ENCODE measurements at places on chromosomes 11 and 22. TPM values are rescaled to one million over a fixed set of nuclear protein-coding genes. Genes with fewer than 3 reads are reported as not detected.

The PANX3 gene
- not detected for polyA plus RNA-seq

The YDJC gene
- polyA plus RNA-seq: 14.0 TPM

- no peak for DNase-seq
Observed at GRCh38 chr11:68266121-68266891, 5.5 kb downstream of the C11orf24 start.

The GLB1L2 gene
- 4.8 TPM for polyA plus RNA-seq

The TSSK2 gene
- polyA plus RNA-seq: not detected

The OR8D4 gene
- polyA plus RNA-seq: 0.06 TPM

DNA sequence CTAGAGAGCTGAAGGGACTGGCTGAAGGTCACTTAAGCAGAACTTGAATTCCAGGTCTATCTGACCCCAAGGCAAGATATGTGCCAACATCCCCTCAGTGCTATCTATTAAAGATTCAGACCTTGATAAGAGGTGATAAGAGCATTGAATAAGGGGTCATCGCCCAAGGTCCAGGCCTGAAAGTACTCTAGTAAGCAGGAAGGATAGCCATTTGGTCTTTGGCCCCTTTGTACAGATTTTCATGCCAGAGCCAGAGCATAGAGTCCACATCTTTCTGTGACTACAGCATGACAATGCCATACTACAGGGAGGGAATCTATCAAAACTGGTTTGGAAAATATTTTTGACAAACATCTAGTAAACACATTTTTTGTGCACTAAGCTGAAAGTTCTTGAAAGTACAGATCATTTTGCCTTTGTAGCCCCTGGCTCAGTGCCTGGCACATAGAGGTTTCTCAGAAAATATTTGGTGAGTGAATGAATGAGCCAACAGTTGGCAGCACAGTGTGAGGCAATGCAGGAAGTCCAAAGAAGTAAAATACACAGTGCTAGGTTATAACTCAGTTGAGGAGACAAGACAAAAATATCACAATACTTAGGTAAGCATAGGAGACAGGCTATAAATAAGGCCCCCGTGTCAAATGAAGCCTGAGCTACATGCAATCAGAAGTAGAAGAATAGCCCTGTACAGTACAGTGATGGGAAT is 15.1 kb upstream of the RRAS2 start:
- no peak for DNase-seq

DNA sequence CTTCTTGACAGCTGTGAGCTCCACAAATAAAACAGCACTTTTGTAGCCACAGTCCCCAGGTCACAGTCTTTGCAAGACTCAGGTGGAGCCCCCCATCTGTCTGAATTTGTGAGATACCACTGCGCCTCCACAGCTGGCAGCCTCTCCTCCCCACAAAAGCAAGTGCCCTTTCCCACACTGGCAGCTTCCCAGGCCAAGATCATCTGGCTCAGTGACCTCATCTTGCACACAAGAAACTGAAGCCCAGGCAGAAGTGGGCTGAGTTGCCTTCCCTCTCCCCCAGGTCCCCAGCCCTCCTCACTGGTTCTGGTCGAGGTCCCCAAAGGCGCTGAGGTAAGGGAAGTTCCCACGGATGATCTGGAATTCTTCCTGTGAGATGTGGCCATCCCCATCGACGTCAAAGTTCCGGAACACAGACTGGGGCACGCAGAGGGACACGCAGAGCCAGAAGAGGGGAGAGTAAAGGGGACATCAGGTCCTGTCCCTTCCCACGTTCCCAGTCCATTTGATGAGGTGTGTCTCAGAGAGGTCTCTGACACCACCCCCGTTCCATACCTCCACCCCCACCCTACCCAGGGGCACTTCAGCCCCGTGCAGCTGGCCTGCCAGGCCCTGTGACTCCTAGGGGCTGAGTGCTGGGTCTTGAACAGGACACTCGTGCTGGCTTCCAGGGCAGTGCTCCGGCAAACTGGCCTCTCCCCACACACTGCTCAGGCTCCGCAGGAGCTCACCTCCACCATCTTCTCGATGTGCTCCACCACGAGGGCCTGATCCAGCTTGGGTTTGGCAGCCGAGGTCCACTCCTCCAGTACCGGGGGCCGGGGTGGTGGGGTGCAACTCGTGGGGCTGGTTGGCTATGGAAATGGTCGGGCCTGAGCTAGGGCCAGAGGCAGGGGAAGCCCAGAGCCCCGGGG is 8.9 kb downstream of the RASGRP2 start:
- DNase-seq: no peak

DNA sequence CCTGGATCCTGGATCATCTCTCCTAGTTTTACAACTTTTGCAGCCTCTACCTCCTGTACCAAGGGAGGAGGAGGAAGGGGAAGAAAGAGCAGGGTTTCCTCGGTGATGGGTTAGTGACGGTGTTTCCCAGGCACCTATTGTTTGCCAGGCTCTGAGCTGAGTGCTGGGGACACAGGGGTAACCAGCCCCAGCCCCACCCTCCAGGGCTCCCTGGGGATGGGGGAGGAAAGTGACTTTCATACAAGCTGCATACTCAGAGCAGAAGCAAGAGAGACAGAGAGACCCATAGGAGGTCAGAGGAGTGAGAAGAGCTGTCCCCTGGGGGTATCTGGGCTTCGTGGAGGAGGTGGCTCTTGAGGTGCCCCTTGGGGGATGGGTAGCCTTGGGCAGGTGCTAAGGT is 89.4 kb upstream of the THY1 start:
- no peak for DNase-seq

DNA sequence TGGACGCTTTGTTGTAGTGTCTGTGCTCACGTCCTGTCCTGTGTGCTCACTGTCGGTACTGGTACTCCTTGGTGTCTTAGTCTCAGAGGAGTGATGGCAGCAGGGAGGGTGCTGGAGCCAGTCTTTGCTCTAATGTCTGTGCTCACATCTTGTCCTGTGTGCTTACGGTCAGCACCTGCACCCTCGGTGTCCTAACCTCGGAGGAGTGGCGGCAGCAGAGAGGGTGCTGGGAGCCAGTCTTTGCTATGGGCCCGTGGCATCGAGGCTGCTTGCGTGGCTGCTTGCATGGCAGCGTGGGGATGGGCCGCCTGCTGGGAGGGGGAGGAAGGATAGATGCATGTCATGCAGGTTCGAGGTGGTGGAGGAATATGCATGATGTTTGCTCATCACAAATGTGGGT is 12.7 kb downstream of the IGHMBP2 start:
- no peak for DNase-seq

DNA sequence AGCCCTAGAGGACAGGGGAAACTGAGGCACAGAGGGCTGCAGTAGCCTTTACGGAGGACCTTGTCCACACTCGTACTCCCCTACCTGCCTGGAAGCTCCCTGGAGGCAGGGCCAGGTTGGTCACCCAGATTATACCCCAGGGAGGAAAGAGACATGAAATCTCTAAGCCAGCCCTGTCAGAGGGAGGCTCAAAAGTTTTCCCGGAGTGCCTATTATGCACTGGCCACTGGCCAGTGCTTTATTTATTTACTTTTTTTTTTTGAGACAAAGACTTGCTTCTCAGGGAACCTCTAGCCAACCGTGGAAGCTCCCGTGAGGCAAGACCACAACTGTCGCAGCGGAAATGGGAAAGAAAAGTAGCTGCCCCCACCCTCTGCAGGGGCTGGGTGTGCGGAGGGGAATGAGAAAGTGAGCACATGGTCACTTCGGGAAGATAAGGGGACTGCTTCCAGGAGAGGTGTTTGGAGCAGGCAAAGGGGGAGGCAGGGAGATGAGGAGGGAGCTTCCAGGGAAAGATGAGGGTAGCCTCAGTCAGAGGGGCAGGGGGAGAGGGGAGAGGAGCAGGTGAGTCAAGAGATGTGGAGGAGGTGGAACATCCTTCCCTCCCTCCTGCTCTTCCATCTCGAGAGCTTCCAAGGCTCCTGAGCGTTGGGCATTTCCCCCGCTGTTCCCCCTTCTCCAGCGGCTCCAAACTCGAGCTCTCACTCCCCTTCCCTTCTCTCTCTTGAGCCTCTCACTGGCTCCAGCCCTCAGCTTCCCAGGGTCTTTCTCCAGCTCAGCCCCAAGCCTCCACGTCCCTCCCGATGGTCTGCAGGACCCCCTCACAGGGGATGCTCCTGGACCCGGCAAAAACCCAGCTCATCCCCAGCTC is 4.3 kb downstream of the IL2RB start:
- DNase-seq: no peak

The IFTAP gene
- 57.4 TPM for polyA plus RNA-seq

GRCh38 chr11:112113539-112114457 is 27.1 kb downstream of the SDHD start:
- DNase-seq: peak; percentile 27

DNA sequence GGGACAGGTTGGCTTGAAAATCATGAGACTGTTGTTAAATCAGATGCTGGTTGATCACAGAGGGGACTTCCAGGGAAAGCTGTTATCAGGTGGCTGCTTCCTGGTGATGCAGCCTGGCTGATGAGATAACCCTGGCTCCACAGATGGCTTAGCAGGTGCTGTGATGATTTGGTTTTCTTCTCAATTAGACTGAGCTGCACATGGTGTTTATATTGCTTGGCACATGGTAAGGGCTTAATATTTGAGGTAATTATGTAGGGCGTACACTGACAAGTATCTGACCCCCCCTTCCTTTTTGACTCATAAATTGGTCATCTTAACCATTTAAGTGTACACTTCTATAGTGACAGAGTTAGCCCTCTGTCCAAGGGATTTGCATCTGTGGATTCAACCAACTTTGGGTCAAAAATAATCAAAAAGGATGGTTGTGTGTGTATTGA is 7.0 kb downstream of the RPS3 start:
- no peak for DNase-seq

DNA sequence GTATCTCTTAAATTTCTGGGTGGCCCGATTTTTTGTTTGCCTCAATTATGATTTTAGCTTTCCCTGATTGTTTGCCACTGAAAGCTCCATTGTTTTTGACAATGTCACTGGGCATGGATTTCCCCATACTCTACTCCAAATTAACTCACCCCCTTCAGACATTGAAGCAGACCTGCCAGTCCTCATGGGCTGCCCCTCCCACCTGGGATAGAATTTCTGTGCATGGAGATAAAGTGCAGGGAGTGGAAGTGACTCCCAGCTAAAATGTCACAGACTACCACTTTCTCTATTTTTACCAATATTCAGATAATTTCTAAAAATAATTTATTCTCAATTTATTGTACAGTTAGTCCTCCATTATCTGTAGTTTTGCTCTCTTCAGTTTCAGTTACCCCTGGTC is 79.1 kb upstream of the CLPB start:
- no peak for DNase-seq

The TRPM5 gene
- 0.13 TPM for polyA plus RNA-seq

- DNase-seq: no peak
Observed at GRCh38 chr11:64537876-64538275, 53.1 kb upstream of the SLC22A12 start.

The MMP27 gene
- polyA plus RNA-seq: not detected

The CENPM gene
- 15.6 TPM for polyA plus RNA-seq

- DNase-seq: no peak
Observed at GRCh38 chr22:37146507-37147180, 3.1 kb downstream of the IL2RB start.
